ENCODE measurements at places on chromosomes 2 and 18.

DNA sequence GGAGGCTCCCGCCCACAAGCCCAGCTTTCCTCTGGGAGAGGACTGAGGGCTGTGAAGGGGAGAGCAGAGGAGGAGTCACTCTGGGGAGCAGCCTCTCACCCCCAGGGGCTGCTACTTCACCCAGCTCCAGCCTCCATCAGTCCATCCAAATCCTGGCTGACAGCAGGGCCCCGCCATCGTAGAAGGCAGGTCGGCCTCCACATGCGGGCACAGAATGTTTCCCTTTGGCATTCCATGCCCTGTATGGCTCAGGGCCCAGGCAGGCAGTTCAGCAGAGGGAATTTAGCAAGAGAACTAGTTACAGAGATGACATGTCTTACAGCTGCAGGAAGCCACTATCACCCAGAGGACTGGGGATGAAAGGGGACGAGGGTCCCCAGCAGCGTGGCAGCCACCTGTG is 6.4 kb upstream of the ODC1 start:
- DNase-seq: no peak

- no peak for DNase-seq
Observed at GRCh38 chr2:158043181-158043948, 58.3 kb upstream of the UPP2 start.

DNA sequence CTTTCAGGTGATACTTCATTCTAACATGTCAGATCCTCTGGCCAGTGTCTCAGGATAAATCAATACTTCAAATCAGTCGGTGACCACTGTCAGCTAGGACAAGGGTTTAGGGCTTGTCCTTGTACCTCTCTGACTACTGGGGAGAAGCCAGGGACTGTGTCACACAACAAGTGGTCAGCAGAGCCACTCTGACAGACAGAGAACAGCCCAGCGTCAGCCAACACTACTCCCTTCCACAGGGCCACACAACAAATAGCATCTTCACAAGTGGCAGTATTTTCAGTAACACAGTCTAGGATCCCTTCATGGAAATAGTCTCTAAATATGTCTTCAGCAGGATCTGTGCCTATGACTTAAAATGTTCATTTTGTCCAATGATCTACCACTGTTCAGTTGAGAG is 14.2 kb downstream of the FLACC1 start:
- DNase-seq: no peak

DNA sequence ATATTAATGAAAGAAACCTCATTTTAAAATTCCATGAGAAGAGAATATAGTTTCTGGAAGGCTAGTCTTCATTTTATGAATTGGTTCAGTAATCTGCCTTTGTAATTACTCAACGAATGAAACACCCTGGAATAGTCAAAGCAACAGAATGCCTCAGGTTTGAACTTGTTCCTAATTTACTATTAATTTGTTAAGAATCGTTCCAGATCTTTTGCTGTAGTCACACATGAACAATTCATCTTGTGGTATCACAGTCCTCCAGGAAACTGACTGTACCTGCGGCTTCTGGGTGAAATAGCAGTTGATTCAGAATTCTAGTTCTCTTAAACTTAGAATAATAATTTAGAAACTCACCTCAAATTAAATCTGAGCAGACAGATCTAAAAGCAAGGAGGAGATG is 282.7 kb upstream of the MAP2 start:
- no peak for DNase-seq

GRCh38 chr2:109604597-109604996 is 9.2 kb downstream of the SEPTIN10 start:
- DNase-seq: no peak

DNA sequence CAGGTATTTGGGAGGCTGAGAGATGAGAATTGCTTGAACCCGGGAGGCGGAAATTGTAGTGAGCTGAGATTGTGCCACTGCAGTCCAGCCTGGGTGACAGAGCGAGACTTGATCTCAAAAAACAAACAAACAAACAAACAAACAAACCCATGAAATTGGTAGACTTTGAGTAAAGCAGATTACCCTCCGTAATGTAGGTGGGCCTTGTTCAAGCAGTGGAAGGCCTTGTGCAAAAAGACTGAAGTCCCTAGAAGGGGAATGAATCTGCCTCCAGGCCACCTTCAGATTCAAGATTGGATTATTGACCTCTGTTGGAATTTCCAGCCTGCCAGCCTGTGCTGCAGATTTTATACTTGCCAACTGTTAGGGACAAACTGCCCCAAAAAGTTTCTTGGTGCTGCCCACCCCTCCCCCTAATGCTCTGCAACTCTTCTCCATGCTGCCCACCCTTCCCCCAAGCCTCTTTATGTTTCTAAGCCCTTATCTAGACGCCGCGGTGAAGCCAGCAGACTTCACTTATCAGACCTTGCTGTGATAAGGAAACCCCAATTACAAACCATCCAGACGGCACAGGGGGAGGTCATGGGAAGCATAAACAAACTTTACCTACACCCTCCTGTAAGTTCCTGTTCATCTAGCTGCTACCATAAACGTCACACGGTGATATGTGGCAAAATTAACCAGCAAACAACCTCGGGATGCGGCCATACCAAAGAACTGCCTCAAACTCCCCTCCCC is 17.0 kb downstream of the CYP27A1 start:
- no peak for DNase-seq

DNA sequence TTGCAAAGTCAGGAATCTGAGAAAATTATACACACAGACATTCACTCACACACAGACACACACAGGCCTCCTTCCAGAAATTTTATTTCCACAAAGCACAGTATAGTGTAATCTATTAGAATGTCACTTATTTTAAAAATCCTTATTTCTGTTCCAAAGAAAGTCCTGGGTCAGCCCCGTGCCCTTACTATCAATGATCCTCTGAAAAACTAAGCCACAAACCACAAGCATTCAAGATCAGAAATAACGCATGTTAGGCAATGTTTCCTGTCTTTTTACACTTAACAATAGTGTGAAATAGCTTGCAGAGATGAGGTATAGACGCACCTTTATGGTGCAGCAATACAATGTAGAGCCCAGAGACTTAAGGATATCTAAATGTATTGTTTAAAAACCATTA is 25.8 kb downstream of the TBC1D8 start:
- DNase-seq: no peak

- DNase-seq: peak; percentile 4
Observed at GRCh38 chr2:164910101-164910899, 45.0 kb downstream of the SLC38A11 start.

DNA sequence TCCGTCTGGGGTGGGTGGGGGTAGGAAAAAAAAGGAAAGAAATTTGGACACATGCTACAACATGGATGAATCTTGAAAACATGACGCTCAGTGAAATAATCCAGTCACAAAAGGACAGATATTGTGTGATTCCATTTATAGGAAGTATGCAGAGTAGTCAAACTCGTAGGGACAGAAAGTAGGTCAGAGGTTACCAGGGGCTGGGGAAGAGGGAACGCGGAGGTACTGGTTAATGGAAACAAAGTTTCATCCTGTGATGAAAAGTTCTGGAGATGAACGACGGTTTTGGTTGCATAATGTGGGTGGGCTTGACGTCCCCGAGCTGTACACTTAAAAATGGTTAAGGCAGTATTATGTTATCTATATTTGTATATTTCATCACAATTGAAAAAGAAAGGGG is 4.5 kb upstream of the SFTPB start:
- no peak for DNase-seq

GRCh38 chr2:54658564-54659071 is 64.8 kb upstream of the EML6 start:
- DNase-seq: no peak

All from activated T-cell treated with anti-CD3 and anti-CD28 coated beads for 48 hours (primary cell).